ENCODE measurements at places on chromosomes 2 and 18. TPM values are rescaled to one million over a fixed set of nuclear protein-coding genes. Genes with fewer than 3 reads are reported as not detected.

DNA sequence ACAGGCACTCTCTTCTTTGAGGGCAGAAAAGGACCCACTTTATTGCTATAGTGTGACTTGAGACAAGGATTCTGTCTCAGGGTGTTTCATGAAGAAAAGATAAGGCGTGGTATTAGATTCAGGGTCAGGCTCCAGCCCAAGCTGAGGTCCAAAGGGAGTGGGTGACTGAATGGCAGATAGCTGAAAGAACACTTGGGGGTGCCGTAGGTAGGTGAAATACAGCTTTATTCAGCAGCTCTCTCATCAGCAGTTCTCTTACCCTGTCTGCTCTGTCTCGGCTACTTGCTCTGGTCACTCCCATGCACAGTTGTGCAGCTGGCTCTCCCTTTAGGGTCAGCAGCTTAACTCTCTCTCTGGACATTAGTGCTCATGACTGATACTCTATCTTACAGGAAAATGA lies 379.9 kb downstream of the LPIN1 start:
- DNase-seq, result no peak
- H3K27ac ChIP-seq, result no peak overlapping the region
- no peaks in the 10 kb centered on the region for H3K36me3 ChIP-seq
- H3K27me3 ChIP-seq, result no peaks in the 10 kb centered on the region
- H3K4me1 ChIP-seq, result no peaks in the 10 kb centered on the region

- no peaks in the 10 kb centered on the region for H3K27me3 ChIP-seq
- DNase-seq, result no peak
- H3K4me1 ChIP-seq, result peaks cover 35% of the 10 kb centered on the region
- H3K27ac ChIP-seq, result no peak overlapping the region
Observed at GRCh38 chr2:96916646-96917543, 47.0 kb upstream of the SEMA4C start.

GRCh38 chr2:30221531-30221930 lies 9.8 kb upstream of the LBH start:
- no peaks in the 10 kb centered on the region for H3K27me3 ChIP-seq
- peaks cover 28% of the 10 kb centered on the region for H3K4me1 ChIP-seq
- H3K4me3 ChIP-seq, result no peak overlapping the region

GRCh38 chr2:170077830-170078569 lies 99.9 kb upstream of the MYO3B start:
- H3K36me3 ChIP-seq, result peaks cover 36% of the 10 kb centered on the region
- DNase-seq, result no peak
- H3K27me3 ChIP-seq, result no peaks in the 10 kb centered on the region
- no peak overlapping the region for H3K4me3 ChIP-seq
- no peak overlapping the region for H3K27ac ChIP-seq

DNA sequence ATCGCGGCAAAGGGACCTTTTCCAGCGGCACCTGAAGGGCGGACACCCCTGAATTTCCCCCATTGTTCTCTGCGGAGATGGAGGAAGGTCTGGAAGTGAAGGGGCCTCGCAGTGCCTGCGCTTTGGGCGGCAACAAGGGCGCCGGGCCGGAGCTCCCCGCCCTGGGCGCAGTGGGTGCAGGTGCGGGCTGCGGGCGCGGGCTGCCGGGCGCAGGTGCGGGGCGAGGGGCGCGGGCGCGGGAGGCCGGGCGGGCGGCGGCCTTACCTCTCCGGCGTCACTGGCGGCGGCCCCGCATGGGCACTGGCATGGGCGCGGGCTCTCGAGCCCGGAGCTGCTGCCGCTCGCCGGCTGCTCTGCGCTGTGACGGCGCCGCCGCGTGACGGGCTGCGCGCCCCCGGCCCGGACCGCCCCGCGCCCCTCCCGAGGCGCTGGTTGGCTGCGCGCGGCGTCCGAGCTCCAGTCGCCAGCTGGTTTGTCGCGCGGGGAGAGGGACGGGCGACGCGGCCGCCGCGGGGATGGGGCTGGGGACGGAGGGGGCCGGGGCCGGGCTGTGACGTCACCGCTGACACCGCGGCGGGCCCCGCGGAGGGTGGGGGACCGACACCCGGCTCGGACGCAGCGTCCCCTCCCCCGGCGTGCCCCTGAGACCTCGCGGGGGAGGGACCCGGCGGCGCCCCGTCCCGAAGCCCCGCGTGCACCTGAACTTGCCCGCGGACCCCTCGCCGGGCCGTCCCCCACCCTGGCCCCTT lies at the start of gene KIF1A:
KIF1A (minus strand) TSS at position 362 of the 749 bp plus-strand sequence. CDS start 22,467 bp downstream, outside the sequence.
- peaks cover 27% of the 10 kb centered on the region for H3K4me1 ChIP-seq
- H3K27ac ChIP-seq, result no peak within 1 kb of the TSS
- peak within 1 kb of the TSS; percentile 40 for H3K4me3 ChIP-seq
- H3K36me3 ChIP-seq, result no peaks in the 10 kb centered on the region

GRCh38 chr2:56030901-56031300 lies 107.3 kb upstream of the EFEMP1 start:
- no peaks in the 10 kb centered on the region for H3K36me3 ChIP-seq
- H3K4me3 ChIP-seq, result no peak overlapping the region
- H3K27me3 ChIP-seq, result no peaks in the 10 kb centered on the region
- H3K27ac ChIP-seq, result no peak overlapping the region

DNA sequence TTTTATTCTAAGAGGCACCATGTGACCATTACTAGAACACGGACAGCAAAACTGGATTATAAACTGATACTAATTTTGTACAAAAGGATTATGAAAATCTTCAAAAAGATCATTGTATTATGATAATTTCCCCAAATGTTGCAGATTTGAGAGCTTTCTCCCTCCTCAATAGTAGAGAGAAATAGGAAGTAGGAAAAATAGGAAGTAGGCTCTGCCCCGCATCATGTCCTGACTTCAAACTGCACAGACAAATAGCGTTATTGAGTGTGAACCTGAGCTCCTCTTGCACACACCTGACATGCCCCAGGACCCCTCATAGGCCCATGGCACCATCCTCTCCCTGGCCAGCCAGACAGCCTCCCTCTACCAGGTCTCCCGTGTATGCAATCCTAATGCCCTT lies 25.4 kb downstream of the CHRNA1 start:
- no peak for DNase-seq
- H3K27ac ChIP-seq, result no peak overlapping the region
- no peak overlapping the region for H3K4me3 ChIP-seq
- no peaks in the 10 kb centered on the region for H3K27me3 ChIP-seq
- H3K36me3 ChIP-seq, result no peaks in the 10 kb centered on the region

GRCh38 chr2:7672027-7672684 lies 754.9 kb downstream of the RNF144A start:
- no peaks in the 10 kb centered on the region for H3K36me3 ChIP-seq
- no peak overlapping the region for H3K27ac ChIP-seq
- peaks cover 4% of the 10 kb centered on the region for H3K27me3 ChIP-seq
- no peaks in the 10 kb centered on the region for H3K4me1 ChIP-seq
- H3K4me3 ChIP-seq, result no peak overlapping the region
- DNase-seq, result no peak

GRCh38 chr2:22719396-22719795 lies 665.6 kb upstream of the KLHL29 start:
- no peak for DNase-seq
- H3K4me1 ChIP-seq, result no peaks in the 10 kb centered on the region
- no peaks in the 10 kb centered on the region for H3K27me3 ChIP-seq

- no peaks in the 10 kb centered on the region for H3K27me3 ChIP-seq
- no peaks in the 10 kb centered on the region for H3K36me3 ChIP-seq
- DNase-seq, result no peak
- H3K4me3 ChIP-seq, result no peak overlapping the region
- no peak overlapping the region for H3K27ac ChIP-seq
Observed at GRCh38 chr2:126189527-126189926, 466.4 kb upstream of the GYPC start.

GRCh38 chr2:234705108-234705507 lies 208.2 kb upstream of the ARL4C start:
- no peak for DNase-seq
- H3K4me3 ChIP-seq, result no peak overlapping the region
- H3K36me3 ChIP-seq, result no peaks in the 10 kb centered on the region
- H3K27me3 ChIP-seq, result no peaks in the 10 kb centered on the region
- H3K27ac ChIP-seq, result no peak overlapping the region

GRCh38 chr2:230007931-230008707 lies 60.6 kb downstream of the SLC16A14 start:
- no peaks in the 10 kb centered on the region for H3K27me3 ChIP-seq
- DNase-seq, result peak; percentile 83
- H3K36me3 ChIP-seq, result no peaks in the 10 kb centered on the region
- no peak overlapping the region for H3K27ac ChIP-seq
- no peaks in the 10 kb centered on the region for H3K4me1 ChIP-seq

DNA sequence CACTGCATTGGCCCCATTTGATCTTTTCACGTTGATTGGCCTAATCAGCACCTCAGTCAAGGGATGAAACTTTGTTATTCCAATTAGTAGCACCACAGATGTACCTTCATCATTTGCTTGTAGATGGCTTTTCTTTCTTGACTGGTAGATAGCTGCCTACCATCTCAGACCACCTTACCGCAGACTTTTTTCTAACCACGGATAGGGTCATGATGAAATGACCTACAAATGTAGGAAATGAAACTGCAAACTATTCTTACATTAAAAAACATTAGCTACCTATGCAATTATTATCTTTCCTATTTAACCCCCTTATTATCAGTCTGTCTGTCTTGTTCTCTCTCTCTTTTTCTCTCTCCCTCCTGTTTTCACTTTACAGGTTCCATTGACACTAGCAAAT lies 22.4 kb upstream of the SLC25A52 start:
- no peaks in the 10 kb centered on the region for H3K36me3 ChIP-seq
- no peak for DNase-seq
- H3K27ac ChIP-seq, result no peak overlapping the region
- no peaks in the 10 kb centered on the region for H3K4me1 ChIP-seq
- H3K4me3 ChIP-seq, result no peak overlapping the region

- H3K27ac ChIP-seq, result no peak within 1 kb of the TSS
- no peaks in the 10 kb centered on the region for H3K27me3 ChIP-seq
- H3K36me3 ChIP-seq, result no peaks in the 10 kb centered on the region
- peaks cover 9% of the 10 kb centered on the region for H3K4me1 ChIP-seq
- DNase-seq, result no peak
Observed at GRCh38 chr2:191150600-191151330, at the start of gene STAT4. TSS of gene STAT4 (minus strand) at chr2:191150994. CDS start at chr2:191148203, 2,791 bp downstream.

DNA sequence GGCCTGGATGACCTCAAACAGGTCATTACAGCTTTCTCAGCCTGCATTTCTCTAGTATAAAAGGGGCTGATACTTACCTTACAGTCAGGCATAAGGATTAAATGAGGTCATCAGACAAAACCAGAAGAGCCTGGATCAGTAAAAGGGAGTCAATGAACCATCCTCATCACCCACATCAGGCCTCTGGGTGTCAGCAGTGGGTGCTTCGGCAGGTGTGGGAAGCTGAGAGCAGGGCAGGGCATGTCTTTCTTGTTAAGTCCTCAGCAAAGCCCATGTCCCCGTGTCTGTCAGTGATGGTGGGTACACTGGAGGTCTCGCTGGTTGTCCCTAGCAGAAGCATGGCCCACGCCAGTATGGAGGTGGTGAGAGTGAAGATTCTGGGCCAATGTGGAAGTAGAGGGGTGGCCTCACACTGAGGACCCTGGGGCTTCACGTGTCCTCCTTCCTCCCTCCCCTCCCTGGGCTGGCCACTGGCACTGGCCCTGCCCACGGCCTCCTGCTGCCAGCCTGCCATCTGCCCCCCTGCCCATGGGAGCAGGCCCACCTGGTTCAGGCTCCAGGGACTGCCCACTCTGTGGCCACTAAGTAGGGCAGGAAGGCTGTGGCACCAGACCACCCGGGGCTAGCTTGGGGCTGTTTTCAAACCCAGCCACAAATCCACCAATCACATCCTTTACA lies 4.4 kb downstream of the ADRA2B start:
- peaks cover 20% of the 10 kb centered on the region for H3K27me3 ChIP-seq
- peaks cover 11% of the 10 kb centered on the region for H3K4me1 ChIP-seq
- H3K36me3 ChIP-seq, result no peaks in the 10 kb centered on the region
- DNase-seq, result no peak

DNA sequence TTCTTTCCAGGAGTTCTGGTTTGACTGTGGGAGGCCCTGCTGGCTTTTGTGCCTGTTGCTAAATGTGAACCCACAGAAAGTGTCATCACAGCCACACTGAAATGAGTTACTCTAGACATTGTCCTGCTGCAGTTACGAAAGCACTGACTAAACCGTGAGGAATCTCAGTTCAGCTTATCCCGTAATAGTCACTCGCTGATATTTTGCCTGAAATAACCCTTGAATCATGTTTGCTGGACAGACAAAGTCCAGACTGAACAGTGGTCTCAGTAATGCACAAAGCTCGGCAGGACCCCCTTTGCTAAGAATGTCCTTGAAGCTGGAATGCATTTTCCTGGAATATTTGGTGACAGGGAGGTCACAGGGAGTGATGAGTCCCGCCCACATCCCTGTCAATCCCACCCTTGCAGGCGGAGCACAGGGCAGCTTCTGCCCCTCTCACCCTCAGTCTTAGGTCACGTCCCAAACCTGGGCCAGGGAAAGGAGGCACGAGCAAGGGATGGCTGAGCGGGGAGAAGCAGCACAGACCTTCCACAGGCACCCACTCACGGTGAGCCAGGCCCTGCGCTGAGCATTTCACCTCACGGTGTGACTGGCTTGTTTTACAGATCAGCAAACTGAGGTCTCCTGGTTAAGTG lies 53.4 kb downstream of the ADI1 start:
- H3K27ac ChIP-seq, result peak overlapping the region; percentile 53
- DNase-seq, result no peak
- H3K4me3 ChIP-seq, result no peak overlapping the region
- H3K4me1 ChIP-seq, result peaks cover 30% of the 10 kb centered on the region
- no peaks in the 10 kb centered on the region for H3K27me3 ChIP-seq
- H3K36me3 ChIP-seq, result peaks cover 57% of the 10 kb centered on the region

GRCh38 chr2:84874381-84875212 lies 6.3 kb downstream of the TRABD2A start:
- peak; percentile 21 for DNase-seq
- peaks cover 3% of the 10 kb centered on the region for H3K4me1 ChIP-seq
- no peak overlapping the region for H3K4me3 ChIP-seq
- no peaks in the 10 kb centered on the region for H3K27me3 ChIP-seq
- no peak overlapping the region for H3K27ac ChIP-seq

The POTEJ gene
- not detected for total RNA-seq

The CERS6 gene
- total RNA-seq, result 83.3 TPM

The DSG1 gene
- 1,743 TPM for total RNA-seq

The GAREM2 gene
- 0.80 TPM for total RNA-seq

The PRSS56 gene
- not detected for total RNA-seq

The MARCHF4 gene
- not detected for total RNA-seq
